ENCODE measurements at places on chromosomes 2 and 18. TPM values are rescaled to one million over a fixed set of nuclear protein-coding genes. Genes with fewer than 3 reads are reported as not detected.

Gene FBLN7
- total RNA-seq, result 15.4 TPM

DNA sequence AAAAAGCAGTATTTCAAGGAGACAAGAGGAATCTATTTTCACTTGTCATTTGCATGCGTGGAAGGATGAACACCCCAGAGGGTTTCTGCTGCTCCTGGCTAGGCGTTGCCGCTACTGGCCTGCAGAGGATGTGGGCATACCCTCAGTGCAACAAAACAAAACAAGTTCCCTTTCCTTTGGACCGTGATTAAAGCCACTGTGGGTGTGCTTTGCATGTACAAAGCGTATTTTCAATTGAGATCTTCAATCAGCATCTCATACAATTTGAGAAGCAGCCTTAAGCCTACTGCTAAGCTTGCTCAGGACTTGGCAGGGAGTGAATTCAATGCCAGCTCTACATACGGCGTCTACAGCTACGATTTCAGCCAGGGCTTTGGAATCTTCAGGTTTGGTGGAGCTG lies 298.4 kb downstream of the LPIN1 start:
- no peak for DNase-seq

- DNase-seq, result no peak
Measured at GRCh38 chr18:40292985-40293710, 1661.9 kb upstream of the PIK3C3 start.

- no peak for DNase-seq
Measured at GRCh38 chr2:19360966-19361321, 2.5 kb upstream of the OSR1 start.

Gene ARHGAP28
- total RNA-seq, result 15.6 TPM

- DNase-seq, result no peak
Measured at GRCh38 chr2:18795906-18796305, 206.5 kb upstream of the NT5C1B start.

GRCh38 chr2:43748333-43748732 lies 25.5 kb upstream of the DYNC2LI1 start:
- DNase-seq, result no peak

Gene NETO1
- 0.62 TPM for total RNA-seq

GRCh38 chr2:29263886-29264285 lies 148.7 kb downstream of the CLIP4 start:
- no peak for DNase-seq

Gene C2orf81
- total RNA-seq, result 2.7 TPM

DNA sequence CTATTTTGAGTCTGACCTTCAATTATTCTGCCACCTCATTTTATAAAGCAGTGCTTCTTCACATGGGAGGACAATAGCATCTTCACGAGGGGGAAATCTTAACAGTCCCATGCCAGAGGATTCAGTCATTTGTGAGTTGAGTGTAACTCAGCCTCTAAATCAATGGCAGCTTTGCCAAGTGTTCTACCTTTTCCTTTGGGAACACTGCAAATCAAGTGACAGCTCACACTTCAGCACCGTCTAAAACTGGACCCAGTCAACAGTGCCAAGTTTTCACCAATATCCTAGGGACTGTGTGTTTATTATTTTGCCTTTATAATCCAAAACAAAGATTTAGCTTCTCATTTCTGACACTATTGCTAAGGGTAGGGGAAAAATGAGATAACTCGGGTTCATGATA lies 133.6 kb downstream of the FIGN start:
- DNase-seq, result no peak

GRCh38 chr2:241029599-241030332 lies 31.3 kb downstream of the SNED1 start:
- no peak for DNase-seq

- no peak for DNase-seq
Measured at GRCh38 chr18:51614967-51615571, 417.6 kb upstream of the MEX3C start.

GRCh38 chr2:7819316-7819715 lies 862.5 kb upstream of the ID2 start:
- DNase-seq, result no peak

GRCh38 chr18:75351409-75351808 lies 76.1 kb downstream of the SMIM21 start:
- DNase-seq, result no peak

Gene FZD7
- 20.9 TPM for total RNA-seq

Gene LAMA3
- total RNA-seq, result 48.4 TPM

DNA sequence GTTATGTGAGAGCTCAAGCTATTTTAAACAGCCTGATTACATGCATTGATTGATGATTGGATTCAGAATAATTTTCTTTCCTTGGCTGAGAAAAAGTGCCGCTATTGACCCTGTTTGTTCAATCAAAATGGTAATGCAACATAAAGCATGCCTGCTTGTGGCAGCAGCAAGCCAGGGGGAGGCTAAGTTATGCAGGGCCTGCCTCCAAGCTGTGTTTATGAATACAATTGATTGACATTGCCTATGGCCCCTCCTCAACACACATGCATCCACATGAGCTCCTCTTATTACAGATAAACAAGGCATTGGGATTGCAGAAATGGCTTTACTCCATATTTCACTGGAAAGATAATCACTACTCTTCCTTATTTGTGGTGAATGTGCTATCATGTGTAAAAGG lies 395.6 kb downstream of the TDRD15 start:
- no peak for DNase-seq

Gene SLC40A1
- total RNA-seq, result 43.8 TPM
